Tibial nerve (tissue), 4 donors: ENCODE measurements at places on chromosomes 4 and X. TPM values are rescaled to one million over a fixed set of nuclear protein-coding genes. Genes with fewer than 3 reads are reported as not detected.

DNA sequence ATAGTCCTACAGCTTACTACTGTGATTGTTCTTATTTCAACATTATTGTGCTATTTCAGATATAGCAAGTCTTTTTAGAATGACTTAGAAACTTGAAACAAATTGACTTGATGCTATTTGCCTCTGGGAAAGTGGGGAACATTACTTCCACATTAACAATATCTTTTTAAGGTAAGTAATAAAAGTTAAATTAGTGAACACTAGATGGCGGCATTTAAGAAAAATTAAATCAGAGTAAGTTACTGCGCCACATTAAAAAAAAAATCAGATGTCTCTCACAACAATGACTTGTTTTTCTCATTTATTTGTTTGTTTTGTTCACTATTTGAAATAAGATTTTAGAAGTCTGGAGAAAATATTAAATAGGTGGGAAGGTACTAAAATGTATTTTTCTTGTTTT, 1026.9 kb upstream of the SLIT2 start:
- no peak overlapping the region for H3K27ac ChIP-seq
- H3K36me3 ChIP-seq, result no peaks in the 10 kb centered on the region
- no peak for DNase-seq
- no peaks in the 10 kb centered on the region for H3K4me1 ChIP-seq

DNA sequence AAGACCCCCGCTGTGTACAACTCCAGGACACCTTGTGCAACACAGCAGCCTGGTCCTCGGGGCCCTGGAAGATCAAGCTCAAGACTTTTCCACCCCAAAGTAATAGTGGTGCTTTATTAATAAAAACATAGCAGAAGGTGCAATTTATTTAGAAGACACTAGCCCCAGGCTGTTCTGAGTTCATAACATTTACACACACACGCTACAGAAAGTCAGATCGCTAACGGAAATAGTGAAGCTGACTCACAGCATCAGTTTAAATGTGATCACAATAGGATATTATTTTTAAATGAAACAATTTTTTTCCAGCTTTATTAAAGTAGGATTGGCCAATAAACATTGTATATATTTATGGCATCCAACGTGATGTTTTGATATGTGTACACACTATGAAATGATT, 141.0 kb downstream of the STK32B start:
- H3K27ac ChIP-seq, result no peak overlapping the region
- H3K27me3 ChIP-seq, result no peaks in the 10 kb centered on the region

DNA sequence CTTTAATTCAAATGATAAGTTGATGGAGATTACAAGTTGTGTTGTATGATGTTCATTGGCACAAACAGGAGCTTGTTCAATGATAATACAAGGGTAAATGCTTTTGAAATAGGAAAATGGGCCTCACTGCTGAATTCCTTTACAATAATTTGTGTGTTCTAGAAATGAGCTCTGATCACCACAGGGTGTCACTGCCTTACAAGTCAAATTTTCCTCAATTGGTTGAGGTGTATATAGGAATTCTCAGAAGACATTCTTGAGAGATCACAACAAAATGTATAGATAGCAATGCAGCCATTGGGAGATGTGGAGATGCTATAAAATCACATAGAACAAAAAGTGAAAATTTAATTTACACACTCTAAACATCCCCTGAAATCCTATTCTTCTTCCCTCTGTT, 49.6 kb downstream of the KLF8 start:
- H3K4me3 ChIP-seq, result no peak overlapping the region
- no peaks in the 10 kb centered on the region for H3K36me3 ChIP-seq
- DNase-seq, result no peak
- no peaks in the 10 kb centered on the region for H3K4me1 ChIP-seq
- peaks cover 6% of the 10 kb centered on the region for H3K27me3 ChIP-seq
- no peak overlapping the region for H3K27ac ChIP-seq

DNA sequence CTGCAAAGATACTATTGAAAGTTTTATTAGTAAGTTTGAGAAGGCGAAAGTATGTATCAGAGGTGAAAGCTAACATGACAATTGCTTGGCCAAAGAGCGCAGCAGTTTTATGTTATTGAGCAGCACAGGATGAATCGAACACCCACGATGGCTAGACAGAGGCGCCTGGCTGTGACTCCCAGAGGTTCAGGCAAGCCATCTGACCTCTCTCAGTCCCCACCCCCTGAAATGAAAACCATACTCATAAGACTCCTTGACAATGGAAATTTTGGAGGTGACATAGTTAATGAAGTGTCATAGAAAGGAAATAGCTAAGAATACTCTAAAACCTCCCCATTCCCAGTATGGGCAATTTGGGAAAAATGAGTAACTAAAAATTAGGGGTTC, 70.6 kb downstream of the MGST2 start:
- H3K4me3 ChIP-seq, result no peak overlapping the region
- H3K27me3 ChIP-seq, result no peaks in the 10 kb centered on the region
- no peaks in the 10 kb centered on the region for H3K36me3 ChIP-seq
- peak overlapping the region; percentile 97 for H3K27ac ChIP-seq
- peaks cover 42% of the 10 kb centered on the region for H3K4me1 ChIP-seq
- DNase-seq, result no peak

DNA sequence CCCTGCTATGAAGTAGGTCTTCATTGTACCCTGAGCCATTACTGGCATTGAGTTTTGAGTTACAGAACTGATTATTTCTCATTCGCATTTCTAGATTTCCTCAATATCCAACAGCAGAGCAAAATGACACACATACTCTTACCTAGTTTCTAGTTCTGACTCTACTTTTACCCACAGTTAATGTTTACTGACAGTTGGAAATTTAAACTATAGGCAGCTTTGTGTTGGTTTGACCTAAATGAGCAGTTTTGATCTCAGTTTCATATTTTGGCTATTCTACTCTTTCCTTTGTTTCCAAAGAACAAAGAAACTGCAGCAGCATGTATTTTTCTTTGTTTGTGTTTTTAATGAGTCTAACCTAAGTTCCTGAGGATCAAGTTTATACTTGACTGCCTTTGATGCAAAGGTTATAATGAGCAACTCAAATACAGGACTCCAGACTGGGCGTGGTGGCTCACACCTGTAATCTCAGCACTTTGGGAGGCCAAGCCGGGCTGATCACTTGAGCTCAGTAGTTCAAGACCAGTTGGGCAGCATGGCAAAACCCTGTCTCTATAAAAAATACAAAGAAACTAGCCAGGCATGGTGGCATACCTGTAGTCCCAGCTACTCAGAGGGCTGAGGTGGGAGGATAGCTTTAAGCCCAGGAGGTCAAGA, 30.4 kb downstream of the TXK start:
- no peaks in the 10 kb centered on the region for H3K4me1 ChIP-seq
- H3K27me3 ChIP-seq, result no peaks in the 10 kb centered on the region
- H3K27ac ChIP-seq, result no peak overlapping the region
- no peak overlapping the region for H3K4me3 ChIP-seq
- DNase-seq, result no peak

DNA sequence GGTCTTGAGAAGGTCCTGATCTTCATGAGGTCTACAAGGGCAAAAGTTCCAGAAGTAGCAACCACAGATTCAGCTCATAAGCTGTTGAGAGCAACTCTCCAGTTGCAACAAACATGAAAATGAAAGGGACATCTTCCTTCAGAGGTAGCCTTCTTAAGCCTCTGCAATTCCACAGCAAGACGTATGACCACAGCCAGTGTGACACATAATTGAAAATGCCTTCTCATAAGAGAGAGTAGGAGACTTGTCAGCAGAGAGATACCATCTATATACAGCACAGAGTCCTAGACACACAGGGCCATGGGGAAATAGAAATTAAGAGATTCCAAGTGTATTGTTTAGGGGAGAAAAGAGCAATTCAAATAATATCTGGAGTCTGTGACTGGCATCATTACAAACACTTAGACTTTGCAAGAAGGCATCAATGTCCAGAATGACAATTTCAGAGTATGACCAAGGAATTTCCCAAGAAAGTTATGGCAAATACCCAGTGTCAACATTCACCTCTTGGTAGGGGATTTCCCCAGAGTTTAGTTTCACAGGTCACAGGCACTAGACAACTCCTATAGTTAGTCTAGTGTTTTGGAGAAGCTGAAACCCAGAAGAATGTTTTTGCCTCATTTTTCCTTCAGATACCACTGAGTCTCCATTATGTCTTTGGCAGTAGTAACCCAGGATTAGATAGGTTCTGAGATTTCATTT, 340.3 kb downstream of the ZNF674 start:
- no peaks in the 10 kb centered on the region for H3K4me1 ChIP-seq
- H3K36me3 ChIP-seq, result no peaks in the 10 kb centered on the region
- DNase-seq, result no peak
- no peaks in the 10 kb centered on the region for H3K27me3 ChIP-seq
- no peak overlapping the region for H3K27ac ChIP-seq
- H3K4me3 ChIP-seq, result no peak overlapping the region

DNA sequence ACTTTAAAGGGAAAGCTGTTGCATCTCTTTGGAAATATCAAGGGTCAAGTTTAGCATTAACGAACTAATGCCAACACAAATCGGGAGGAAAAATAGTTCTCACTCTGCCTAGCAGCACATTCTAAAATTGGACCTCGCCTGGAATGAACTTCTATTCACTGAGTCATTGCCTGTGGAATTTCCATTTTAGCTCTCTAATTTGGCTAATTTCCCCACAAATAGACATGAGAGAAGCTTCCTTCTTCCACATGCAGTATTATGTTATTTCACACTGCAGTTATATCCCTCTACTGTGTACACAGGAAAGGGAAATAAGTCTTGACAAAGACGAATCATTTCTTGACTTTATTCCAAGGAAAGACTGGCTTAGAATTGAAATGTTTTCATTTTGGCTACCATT, 9.3 kb downstream of the ZXDA start:
- no peak overlapping the region for H3K4me3 ChIP-seq
- DNase-seq, result no peak
- peak overlapping the region; percentile 32 for H3K27ac ChIP-seq
- no peaks in the 10 kb centered on the region for H3K4me1 ChIP-seq

DNA sequence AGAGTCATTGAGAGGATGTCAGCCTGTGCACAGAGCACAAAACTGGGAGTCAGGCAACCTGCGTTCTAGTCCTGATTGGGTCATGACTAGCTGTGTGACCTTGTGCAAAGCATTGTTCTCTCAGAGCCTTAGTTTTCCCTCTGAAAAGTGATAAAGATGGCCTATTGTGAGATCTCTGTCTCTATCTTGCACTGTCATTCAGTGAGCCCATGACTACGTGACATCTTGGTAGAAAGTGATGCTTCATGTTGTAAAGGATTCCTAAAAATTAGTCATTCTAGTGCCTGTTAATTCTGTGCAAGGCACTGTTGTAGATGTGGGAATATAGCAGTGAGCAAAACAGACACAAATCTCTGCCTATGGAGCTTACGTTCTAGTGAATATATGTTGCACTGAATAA, 2.5 kb downstream of the PGRMC1 start:
- no peaks in the 10 kb centered on the region for H3K4me1 ChIP-seq
- no peak for DNase-seq
- H3K36me3 ChIP-seq, result no peaks in the 10 kb centered on the region
- peak overlapping the region; percentile 85 for H3K4me3 ChIP-seq
- peak overlapping the region; percentile 93 for H3K27ac ChIP-seq

DNA sequence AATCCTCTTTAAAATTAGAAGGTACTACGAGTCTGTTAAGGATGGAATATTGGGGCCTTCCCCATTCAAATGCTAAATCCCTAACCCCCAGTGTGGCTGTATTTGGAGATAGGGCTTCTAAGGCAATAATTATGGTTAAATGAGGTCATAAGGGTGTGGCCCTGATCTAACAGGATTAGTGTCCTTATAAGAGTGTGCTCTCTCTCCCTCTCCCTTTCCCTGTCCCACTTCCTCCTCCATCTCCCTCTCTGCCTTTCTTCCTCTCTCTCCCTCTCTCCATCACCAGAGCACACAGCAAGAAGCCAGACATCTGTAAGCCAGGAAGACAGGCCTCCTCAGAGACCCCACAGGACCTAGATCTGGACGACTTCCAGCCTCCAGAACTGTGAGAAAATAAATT, 116.9 kb downstream of the COL25A1 start:
- H3K27ac ChIP-seq, result no peak overlapping the region
- no peaks in the 10 kb centered on the region for H3K27me3 ChIP-seq
- H3K4me3 ChIP-seq, result no peak overlapping the region
- DNase-seq, result no peak

DNA sequence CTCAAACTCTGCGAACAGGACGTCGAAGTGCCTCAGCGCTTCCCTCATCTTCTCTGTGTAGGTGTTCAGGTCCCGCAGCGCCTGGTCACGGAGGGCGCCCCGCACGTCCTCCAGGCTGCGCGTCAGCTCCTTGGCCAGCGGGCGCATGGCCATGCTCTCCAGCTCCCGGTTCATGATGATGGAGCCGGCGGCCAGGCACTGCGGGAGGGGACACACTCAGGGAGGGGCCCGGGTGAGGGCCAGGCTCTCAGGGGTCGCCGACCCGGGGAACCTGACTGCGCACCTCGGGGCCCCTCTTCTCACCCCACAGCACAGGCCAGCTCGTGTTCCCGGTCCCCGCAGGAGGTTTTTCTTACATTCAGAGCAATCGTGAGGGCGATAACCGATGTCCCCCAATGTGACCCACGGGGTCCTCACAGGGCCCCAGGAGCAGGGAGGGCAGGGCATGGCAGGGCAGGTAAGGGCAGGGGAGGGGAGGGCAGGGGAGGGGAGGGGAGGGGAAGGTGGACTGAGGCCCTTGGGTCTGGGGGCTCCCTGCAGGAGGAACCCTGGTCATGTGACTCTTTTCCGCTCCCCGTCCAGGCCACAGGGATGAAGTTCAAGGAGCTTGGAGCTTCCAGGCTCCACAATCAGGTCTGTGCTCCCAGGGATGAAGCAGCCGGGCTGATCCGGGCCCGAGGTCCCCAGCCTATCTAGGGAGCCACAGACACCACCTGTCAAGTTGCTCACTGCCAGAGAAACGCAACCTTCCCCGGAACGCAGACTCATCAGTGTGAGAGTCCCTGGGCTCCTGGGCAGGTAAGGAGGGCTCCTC, 77.8 kb upstream of the MXD4 start:
- no peaks in the 10 kb centered on the region for H3K4me1 ChIP-seq
- H3K27ac ChIP-seq, result no peak overlapping the region
- no peaks in the 10 kb centered on the region for H3K36me3 ChIP-seq
- H3K4me3 ChIP-seq, result no peak overlapping the region
- no peak for DNase-seq

GRCh38 chrX:52995987-52996331, 37.6 kb upstream of the FAM156A start:
- peak overlapping the region; percentile 55 for H3K4me3 ChIP-seq
- H3K36me3 ChIP-seq, result no peaks in the 10 kb centered on the region
- peaks cover 18% of the 10 kb centered on the region for H3K4me1 ChIP-seq
- peak overlapping the region; percentile 53 for H3K27ac ChIP-seq
- DNase-seq, result no peak
- no peaks in the 10 kb centered on the region for H3K27me3 ChIP-seq

DNA sequence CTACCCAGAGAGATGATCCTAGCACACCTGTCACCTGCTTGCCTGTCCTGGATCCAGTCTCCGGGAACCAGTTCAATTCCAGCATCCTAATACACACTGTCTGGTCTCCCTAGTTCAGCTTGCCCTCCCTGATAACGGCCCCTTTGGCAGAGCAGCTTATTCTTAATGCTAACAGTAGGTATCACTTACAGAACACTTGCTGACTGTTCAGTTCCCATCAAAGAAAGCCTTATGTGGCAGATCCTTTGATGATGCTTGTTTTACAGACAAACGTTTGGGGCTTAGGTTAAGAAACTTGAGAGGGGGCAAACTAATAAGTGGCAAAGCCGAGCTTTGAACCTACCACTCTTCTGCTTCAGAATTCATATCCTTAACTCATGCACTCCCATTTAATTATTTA, 890 bp downstream of the RASSF6 start:
- DNase-seq, result no peak
- no peak overlapping the region for H3K4me3 ChIP-seq
- no peaks in the 10 kb centered on the region for H3K4me1 ChIP-seq
- H3K27ac ChIP-seq, result no peak overlapping the region

SSX7 gene
- not detected for total RNA-seq

TTC29 gene
- total RNA-seq, result not detected

IL3RA gene
- total RNA-seq, result 17.7 TPM

TKTL2 gene
- not detected for total RNA-seq

NPY2R gene
- total RNA-seq, result 1.8 TPM
